HepG2 (cell line): ENCODE measurements at places on chromosomes 3 and 15. TPM values are rescaled to one million over a fixed set of nuclear protein-coding genes. Genes with fewer than 3 reads are reported as not detected.

Gene TMEM89
- total RNA-seq = 0.31 TPM in 1 of 2 replicates, not detected in the other

Gene PRRT3
- total RNA-seq = 0.29 and 0.44 TPM in 2 replicates

Gene FANCI
- total RNA-seq = 68.8 and 99.2 TPM in 2 replicates

Gene FBXO40
- not detected in 2 replicates for total RNA-seq

Gene CSPG5
- 0.07 TPM in 1 of 2 replicates, not detected in the other for total RNA-seq

Gene CDHR4
- not detected in 2 replicates for total RNA-seq

Gene LRRC49
- 1.00 and 2.0 TPM in 2 replicates for total RNA-seq

DNA sequence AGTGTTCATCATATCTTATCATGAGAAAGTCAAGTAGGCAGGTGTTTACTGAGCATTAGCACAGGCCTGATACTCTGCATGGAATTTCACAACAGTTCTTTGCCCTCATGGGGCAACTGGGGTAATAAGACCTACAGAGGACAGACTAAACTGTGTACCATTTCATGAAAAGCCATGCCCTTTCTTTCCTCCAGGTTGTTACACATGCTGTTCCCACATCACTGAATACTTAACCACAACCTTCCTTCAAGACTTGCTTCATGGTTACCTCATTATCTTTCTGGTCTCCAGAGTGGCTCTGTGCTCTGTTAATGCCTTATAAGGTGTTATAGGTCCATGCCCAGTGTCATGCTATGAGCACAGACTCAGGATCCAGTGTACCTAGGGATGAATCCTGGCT is 28.2 kb upstream of the RSL24D1 start:
- no peaks in the 10 kb centered on the region for H3K36me3 ChIP-seq
- no peak overlapping the region for H3K27ac ChIP-seq
- H3K4me1 ChIP-seq = peaks cover 25% of the 10 kb centered on the region
- no peak for DNase-seq

DNA sequence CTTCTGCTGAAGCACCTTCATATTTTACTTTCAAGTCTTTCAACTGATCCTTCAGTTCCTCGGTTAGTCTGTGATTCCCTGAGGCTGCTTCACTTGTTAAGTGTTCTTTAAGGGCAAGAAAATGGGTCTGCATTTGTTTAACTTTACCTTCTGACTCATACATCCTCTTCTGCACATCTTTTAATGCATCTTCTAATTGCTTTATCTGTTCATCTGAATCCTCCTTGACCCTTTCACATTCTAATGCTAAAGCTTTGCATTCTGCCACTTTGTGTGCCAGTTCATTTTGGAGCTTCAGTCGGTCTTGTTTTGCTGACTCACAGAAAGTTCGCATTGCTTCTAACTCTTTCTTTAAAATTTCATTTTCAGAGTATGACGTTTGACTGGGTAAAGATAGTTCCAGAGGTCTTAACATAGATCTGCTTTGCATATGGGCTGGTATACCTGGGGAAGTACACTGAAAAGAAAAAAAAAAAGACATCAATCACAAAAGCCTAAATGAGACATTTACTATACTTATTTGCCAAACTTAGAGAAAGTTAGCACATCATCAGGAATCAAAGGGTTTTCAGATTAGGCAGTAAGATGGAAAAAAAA is 94.3 kb downstream of the UACA start:
- H3K4me3 ChIP-seq = no peak overlapping the region
- peaks cover 8% of the 10 kb centered on the region for H3K4me1 ChIP-seq
- peaks cover 4% of the 10 kb centered on the region; the same call in 1 of the 3 replicates for H3K36me3 ChIP-seq
- DNase-seq = no peak
- H3K27ac ChIP-seq = no peak overlapping the region

- H3K36me3 ChIP-seq = peaks cover 11% of the 10 kb centered on the region
- peak; percentile 49 for DNase-seq
- peak overlapping the region; percentile 91 for H3K27ac ChIP-seq
- peaks cover 67% of the 10 kb centered on the region for H3K4me1 ChIP-seq
- H3K27me3 ChIP-seq = no peaks in the 10 kb centered on the region
- H3K4me3 ChIP-seq = peak overlapping the region; percentile 34; the same call in 1 of the 2 replicates
Observed at GRCh38 chr3:141412087-141412935, 44.0 kb downstream of the ZBTB38 start.

DNA sequence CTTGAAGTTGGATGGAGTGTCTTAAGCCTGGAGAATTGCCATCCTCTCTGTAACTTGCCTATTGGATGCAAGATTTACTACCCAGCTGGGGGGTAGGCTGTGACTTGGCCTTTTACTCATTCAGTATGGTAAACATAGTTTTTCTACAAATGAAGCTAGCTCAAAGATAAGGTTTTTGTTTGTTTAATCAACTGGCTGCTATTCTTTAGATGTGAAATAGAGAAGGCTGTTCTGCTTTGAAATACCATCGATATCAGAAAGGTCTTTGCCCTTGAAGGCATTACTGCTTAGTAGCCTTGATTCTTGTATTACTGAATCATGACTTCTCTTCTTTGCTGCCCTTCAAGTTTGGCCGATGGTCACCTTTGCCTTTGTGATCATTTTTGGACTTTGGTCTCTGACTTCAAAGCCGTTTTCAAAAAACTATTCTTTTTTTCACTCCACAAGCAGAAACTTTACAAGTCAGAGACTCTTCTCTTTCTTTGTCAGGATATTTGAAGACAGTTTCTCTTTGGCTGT is 83.1 kb downstream of the GAP43 start:
- peaks cover 34% of the 10 kb centered on the region for H3K4me1 ChIP-seq
- no peaks in the 10 kb centered on the region for H3K36me3 ChIP-seq

DNA sequence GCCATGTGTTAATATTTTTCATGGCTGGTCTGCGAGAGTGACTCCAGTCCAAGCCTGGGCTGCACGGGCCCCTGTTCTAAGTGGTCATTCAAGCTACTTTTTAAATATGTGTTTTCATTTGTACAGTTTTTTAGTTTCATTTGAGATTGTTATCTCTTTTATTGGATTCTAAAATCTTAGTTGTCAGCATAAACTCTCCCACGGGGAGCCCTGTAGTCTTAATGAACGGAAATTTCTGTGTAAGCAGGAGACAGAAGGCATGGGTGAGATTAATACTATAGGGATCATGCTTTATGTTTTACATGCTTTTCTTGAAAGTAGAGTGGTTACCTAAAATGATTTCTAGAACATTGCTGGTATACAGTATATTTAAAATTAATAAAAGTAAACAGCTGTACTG is 373.1 kb upstream of the SLCO3A1 start:
- DNase-seq = no peak
- no peaks in the 10 kb centered on the region for H3K4me1 ChIP-seq
- no peak overlapping the region for H3K27ac ChIP-seq
- H3K4me3 ChIP-seq = no peak overlapping the region

- no peaks in the 10 kb centered on the region for H3K36me3 ChIP-seq
- no peak overlapping the region for H3K4me3 ChIP-seq
- no peak for DNase-seq
- H3K27ac ChIP-seq = no peak overlapping the region
- H3K27me3 ChIP-seq = no peaks in the 10 kb centered on the region; the same call in 1 of the 2 replicates
Observed at GRCh38 chr15:73906346-73907034, 19.8 kb upstream of the LOXL1 start.

- no peaks in the 10 kb centered on the region for H3K27me3 ChIP-seq
- no peaks in the 10 kb centered on the region for H3K4me1 ChIP-seq
- DNase-seq = no peak
- no peaks in the 10 kb centered on the region for H3K36me3 ChIP-seq
- H3K27ac ChIP-seq = no peak overlapping the region
- H3K4me3 ChIP-seq = no peak overlapping the region
Observed at GRCh38 chr3:143571548-143571947, 276.7 kb downstream of the SLC9A9 start.

- DNase-seq = peak; percentile 32
- peaks cover 8% of the 10 kb centered on the region for H3K4me1 ChIP-seq
- no peaks in the 10 kb centered on the region for H3K27me3 ChIP-seq
- no peaks in the 10 kb centered on the region for H3K36me3 ChIP-seq
Observed at GRCh38 chr3:180093535-180093934, 56.8 kb upstream of the PEX5L start.

DNA sequence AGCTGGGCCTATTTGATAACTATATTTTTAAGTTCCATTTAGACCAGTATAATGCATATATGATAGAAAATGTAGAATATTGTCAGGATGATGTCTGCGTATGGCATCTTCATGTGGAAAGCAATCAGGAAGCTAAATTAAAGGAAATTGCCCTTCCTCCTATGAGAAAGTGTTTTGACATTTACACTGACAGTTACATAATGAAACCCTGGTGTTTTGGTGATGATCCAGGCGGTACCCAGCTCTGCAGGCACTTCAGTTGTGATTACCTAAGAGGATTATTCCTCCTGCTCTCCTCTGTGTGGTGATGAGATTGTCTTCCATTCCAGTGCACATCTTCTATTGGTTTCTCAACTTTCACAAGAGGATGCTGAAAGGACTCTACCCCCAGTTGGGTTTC is 126.5 kb upstream of the MITF start:
- no peak overlapping the region for H3K27ac ChIP-seq
- H3K27me3 ChIP-seq = no peaks in the 10 kb centered on the region
- H3K36me3 ChIP-seq = no peaks in the 10 kb centered on the region
- no peak overlapping the region for H3K4me3 ChIP-seq

- no peaks in the 10 kb centered on the region for H3K27me3 ChIP-seq
- no peaks in the 10 kb centered on the region for H3K36me3 ChIP-seq
- peak; percentile 15 for DNase-seq
- peak overlapping the region; percentile 44 for H3K27ac ChIP-seq
- no peak overlapping the region; the same call in 1 of the 2 replicates for H3K4me3 ChIP-seq
- H3K4me1 ChIP-seq = peaks cover 19% of the 10 kb centered on the region
Observed at GRCh38 chr15:35115155-35115725, 30.1 kb upstream of the NANOGP8 start.
